ENCODE measurements at places on chromosomes 2 and 18.

DNA sequence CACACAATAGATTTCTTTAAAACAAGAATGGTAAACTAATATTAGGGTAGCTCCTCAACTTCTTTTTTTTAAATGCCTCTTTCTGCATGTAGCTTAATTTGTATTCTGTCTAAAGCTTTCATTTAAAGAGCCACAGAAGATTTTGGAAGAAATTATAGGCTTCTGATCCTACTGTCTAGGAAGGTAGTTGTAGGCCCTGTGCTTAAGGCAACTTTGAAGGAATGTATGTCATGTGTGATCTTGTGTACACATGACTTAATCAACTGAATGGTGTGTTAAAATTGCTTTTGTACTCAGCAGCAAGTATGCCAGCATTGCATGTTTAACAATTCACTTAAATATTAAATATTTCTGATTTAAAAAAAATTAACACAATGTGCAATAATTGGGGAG, 51.5 kb upstream of the LYPD6 start:
- no peak for DNase-seq

- DNase-seq, result no peak
Measured at GRCh38 chr2:238462782-238463396, 36.2 kb downstream of the ASB1 start.

GRCh38 chr18:71405169-71405809, 1116.4 kb downstream of the SOCS6 start:
- no peak for DNase-seq

- DNase-seq, result no peak
Measured at GRCh38 chr2:159797543-159798375, at the start of gene CD302. CD302 (minus strand) TSS chr2:159798208; CDS start chr2:159798198, 10 bp downstream.
